NCI-H774 (cell line): ENCODE measurements at places on chromosomes 4 and X.

GRCh38 chr4:87067124-87067885 is 132.5 kb downstream of the AFF1 start:
- no peak for DNase-seq

GRCh38 chr4:99408346-99408745 is 26.8 kb downstream of the ADH7 start:
- no peak for DNase-seq

- DNase-seq: peak; percentile 10
These were observed 73.1 kb downstream of the WFS1 start for GRCh38 chr4:6342530-6343293.

DNA sequence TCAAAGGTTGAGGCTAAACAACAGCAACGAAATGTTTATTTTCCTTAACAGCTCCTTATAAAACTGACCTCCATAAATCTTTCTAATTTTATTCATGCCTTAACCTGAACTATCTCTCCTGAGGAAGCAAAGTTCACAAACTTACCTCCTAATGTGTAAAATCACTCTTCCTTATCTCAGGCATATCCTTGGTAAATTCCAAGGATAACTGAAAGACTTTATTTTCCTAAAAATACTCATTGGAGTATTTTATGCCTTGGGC is 197.4 kb downstream of the NWD2 start:
- no peak for DNase-seq

- DNase-seq: no peak
These were observed 37.0 kb upstream of the NSG1 start for GRCh38 chr4:4349867-4350266.

- no peak for DNase-seq
These were observed 216.4 kb upstream of the GYPA start for GRCh38 chr4:144356941-144357381.

GRCh38 chrX:21959362-21960051 is 19.0 kb downstream of the SMS start:
- DNase-seq: no peak

DNA sequence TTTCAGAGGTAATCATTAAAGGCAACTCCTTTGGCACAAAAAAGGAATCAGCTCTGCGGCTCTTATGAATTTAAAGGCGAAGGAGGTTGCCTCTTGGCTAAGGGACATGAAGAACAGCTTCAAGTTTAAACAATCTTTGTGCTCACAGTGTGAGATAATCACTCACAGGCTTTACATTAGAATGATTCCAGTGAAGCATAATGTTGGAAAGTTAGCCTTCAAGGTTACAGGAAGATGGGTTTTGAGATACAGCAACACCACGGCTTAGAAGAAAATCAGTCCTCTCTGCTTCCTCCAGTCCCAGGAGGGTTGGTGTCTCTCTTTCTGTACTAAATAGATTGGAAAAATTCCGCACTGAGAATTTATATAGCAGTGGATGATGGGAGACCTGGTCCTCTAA is 11.6 kb upstream of the SCD5 start:
- no peak for DNase-seq

DNA sequence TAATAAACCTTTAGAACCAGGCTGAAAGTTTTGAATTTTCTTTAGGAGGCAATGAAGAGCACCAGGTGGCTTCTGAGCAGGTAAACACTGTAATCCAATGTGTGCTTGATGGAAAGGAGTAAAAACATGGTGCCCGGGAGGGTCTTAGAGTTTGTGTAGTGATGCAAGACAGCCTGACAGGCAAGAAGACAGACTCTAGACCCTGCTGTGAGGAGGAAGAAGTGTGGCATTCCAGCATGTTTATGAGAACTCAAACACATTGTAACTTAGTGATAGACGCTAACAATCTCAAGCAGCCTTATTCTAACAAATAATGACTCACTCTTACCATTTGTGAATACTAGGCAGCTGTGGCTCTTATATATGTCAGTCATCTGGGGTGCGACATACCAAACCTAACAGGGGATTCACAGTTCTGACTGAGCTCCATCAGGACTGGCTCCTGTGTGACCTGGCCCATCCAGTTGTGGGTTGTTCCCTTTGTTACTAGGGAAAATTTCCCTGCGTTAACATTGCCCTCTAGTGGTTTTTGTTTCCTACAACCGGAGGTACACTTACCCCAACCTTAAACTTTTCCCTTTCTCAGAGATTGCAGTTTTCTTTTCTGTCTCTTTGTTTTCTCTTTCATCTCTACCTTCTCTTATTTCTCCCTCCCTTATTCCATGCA is 53.8 kb downstream of the VSIG4 start:
- DNase-seq: no peak

DNA sequence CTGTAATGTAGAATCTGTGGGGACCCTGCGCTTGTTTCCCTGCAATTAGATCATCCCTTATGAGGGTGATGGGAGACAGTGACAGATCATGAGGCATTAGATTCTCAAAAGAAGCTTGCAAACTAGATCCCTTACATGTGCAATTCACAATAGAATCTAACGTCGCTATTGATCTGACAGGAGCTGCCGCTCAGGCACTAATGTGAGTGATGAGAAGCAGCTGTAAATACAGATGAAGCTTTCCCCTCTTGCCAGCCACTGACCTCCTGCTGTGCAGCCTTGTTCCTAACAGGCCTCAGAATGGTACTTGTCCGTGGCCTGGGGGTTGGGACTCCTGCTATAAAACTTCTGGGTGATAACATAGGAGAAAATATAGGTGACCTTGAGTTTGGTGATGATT is 1076.8 kb downstream of the PDHA2 start:
- no peak for DNase-seq

DNA sequence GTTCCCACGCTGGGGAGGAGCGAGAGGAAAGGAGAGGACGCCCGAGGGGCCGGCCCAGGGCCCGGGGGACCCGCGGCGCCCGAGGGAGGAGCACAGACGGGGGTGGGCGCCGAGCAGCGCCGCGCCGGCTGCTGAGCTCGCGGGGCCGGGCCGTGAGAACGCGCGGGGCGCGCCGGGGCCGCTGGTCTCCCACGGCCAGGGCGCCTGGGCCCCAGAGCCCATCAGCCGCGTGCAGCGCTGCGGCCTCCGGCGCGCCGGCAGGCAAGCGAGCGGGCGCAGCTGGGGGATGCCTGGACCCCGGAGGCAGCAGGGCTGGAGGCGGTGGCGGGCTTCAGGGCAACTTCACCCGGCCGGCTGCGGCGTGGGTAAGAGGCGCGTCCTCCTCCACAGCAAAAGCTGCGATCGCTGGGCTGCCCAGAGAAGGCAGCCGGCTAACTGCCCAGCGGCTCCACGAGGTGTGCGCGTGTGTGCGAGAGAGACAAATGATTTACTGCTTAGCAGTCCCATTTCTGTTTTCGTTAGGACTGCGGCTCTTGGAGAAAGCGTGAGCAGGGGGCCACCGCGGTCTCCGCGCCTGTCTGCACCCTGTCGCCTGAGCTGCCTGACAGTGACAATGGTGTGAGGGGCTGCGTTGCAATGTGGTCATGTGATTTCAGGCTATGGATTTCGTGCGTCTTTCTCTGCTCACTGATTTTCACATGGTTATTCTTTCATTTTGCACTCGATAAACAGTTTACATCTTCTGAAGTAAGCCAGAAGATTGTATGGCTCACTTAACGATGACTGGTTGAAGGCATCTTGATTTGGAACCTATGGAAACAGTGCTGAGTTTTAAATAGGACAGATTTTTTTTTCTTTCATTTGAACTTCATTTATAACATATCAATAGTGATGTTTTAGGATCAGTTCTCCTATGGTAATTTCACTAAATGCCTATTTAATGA is 1.2 kb downstream of the GUCY1A1 start:
- peak; percentile 4 for DNase-seq

- no peak for DNase-seq
These were observed 28.4 kb downstream of the HAND2 start for GRCh38 chr4:173501592-173502150.

DNA sequence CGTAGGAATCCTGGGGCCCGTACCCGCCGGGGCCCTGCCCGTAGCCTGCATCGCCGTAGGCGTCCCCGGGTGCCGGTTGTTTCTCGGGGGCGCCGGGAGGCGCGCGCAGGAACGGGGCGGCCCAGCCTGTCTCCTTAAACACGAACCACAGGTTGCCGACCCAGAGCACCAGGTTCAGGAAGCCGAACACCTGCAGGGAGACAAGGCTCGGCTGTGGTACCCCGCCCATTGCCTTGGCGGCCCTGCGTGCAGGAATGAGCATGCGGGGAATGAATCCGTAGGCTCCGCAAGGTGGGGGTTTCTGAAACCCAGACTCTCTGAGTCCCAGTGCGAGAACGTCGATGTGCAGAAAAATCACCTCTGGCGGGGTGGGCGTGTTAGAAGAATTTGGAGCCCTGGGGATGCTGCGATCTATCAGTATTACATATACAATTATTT is 5.4 kb upstream of the PRICKLE3 start:
- DNase-seq: no peak

DNA sequence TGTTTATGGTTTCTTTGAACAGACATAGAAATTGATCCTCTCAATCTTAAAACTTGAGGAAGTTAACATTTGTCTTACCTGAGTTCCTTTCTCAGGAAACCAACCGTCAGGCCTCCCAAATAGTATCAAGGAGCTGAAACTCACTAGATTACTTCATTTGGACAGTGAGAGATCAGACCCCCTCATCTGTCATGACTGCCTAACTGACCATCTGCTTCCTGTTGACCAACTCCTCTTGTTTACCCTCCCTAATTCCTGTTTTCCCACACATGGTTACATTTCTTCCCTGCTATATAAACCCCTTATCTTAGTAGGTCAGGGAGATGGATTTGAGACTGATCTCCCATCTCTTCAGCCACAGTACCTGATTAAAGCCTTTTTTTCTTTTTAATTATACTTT is 46.2 kb upstream of the NMU start:
- DNase-seq: no peak

GRCh38 chrX:40366661-40367060 is 214.1 kb upstream of the ATP6AP2 start:
- DNase-seq: no peak

DNA sequence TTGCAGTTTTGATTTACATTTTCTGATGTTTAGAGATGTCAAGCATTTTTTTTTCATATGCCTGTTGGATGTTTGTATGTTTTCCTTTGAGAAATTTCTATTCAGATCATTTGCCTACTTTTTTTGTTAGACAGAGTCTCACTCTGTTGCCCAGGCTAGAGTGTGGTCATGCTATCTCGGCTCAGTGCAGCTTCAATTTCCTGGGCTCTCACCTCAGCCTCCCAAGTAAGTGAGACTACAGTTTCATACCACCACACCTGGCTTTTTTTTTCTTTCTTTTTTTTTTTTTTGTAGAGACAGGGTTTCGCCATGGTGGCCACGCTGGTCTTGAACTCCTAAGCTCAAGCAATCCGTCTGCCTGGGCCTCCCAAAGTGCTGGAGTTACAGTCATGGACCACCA is 291.7 kb downstream of the SLITRK2 start:
- no peak for DNase-seq

GRCh38 chr4:25857403-25857802 is 5.4 kb downstream of the SEL1L3 start:
- no peak for DNase-seq

DNA sequence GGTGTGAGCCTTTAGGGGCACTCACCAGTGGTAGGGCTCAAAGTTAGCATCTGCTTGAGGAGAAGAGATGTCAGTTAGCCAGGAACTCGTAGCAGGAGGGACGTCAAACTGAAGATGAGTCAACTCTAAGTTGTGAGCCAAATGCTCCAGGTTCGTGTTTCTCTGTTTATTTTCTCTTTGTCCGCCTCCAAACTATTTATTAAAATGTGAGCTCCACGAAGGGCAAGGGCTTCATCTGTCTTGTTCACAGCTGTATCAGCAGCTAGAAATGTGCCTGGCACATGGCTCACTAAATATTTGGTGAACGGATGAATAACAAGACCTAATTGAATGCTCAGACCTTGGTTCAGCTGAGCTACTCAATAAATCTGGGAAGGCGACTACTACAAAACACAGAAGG is 248.9 kb downstream of the BCOR start:
- DNase-seq: no peak

GRCh38 chrX:42714981-42715700 is 62.8 kb downstream of the PPP1R2C start:
- DNase-seq: no peak

DNA sequence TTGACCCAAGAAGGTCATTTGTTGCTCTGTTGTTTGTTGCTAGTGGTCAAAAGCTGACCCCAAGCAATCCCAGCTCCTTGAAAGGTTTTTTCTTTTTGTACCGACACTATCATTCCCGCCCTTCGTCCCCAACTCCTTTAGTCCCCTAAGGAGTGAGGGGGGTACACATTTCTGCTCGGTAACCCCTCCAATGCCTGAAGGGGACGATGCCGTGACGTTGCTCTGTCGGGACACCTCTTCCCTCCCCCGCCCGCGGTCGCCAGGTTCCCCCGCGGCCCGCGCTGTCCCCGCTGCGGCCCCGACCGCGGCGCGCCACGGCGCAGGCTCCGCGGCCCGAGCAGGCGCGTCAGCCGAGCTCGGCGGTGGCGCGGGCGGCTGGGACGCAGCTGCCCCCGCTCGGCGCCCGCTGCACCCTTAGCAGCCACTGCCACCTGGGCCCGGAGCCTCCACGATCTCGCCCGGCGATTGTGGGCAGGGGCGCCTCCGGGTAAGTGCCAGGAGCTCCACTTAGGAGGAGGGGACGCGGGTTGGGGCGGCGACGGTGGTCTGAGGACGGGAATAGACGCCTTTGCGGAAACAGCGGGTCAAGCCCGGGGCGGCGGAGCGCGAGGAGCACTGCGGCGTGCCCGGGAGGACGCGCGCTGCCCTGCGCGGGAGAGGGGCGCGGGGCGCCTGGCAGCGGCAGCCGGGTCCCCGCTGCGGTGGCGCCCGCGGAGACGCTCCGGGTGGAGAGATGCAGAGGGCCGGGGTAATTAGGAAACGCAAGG is at the start of gene GLRB:
Gene GLRB, plus strand, starts transcription at position 340 of the 767 bp plus-strand sequence. CDS start 1,875 bp downstream, outside the sequence.
- peak; percentile 11 for DNase-seq

DNA sequence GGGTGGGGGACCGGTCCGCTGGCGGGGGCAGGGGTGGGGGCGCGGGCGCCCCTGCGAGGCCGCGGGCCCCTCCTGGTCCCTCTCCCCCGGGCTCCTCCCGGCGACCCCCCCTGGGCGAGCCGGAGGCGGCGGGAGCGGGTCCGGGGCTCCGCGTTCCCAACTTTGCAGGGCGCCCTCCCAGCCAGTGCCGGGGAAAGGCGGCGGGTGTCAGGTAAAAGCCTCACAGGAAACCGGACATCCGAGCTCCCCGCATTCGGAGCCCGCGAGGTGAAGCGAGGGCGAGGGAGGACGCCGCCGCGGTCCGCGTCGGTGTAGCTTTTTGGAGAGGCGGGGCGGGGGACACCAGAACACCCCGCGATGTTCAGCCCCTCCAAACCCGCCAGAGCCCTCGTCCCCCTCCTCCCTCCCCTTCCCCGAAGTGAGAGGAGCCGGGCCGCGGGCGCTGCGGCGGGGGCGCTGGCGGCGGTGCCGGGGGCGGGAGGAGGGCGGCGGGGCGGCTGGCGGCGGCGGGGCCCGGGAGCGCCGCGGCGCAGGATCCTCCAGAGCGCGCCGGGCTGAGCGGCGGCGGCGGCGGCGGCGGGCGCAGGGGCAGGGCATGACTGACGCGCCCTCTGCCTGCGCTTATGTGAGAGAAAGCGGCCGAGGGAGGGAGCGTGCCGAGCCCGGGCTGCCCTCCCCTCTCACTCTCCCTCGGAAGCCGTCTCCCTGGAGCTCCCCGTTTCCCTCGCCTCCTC is at the start of gene VEGFC:
Gene VEGFC, minus strand, starts transcription at position 597 of the 734 bp plus-strand sequence. CDS start 611 bp downstream, outside the sequence.
- DNase-seq: no peak

- no peak for DNase-seq
These were observed 218.9 kb downstream of the FBXW7 start for GRCh38 chr4:152316969-152317368.
